BJ (cell line): ENCODE measurements at places on chromosomes 2 and 18.
A peak's percentile ranks its signal among the peaks of the same experiment; 100 is the strongest.

- no peak for DNase-seq
Observed at GRCh38 chr2:29047083-29047845, 27.1 kb downstream of the PCARE start.

GRCh38 chr2:196248467-196249094, 77.2 kb upstream of the STK17B start:
- no peak for DNase-seq

GRCh38 chr2:237257471-237257951, 156.5 kb downstream of the COL6A3 start:
- DNase-seq = peak; percentile 63

- no peak for DNase-seq
Observed at GRCh38 chr2:64015391-64015790, 3.8 kb downstream of the VPS54 start.

GRCh38 chr2:120237491-120237902, 14.3 kb upstream of the TMEM185B start:
- DNase-seq = no peak

- no peak for DNase-seq
Observed at GRCh38 chr2:60963190-60963589, 54.3 kb upstream of the PEX13 start.
